Fibroblast of skin of left quadriceps (primary cell): ENCODE measurements at places on chromosomes 13 and 19.

GRCh38 chr19:6021878-6022569 lies 44.1 kb upstream of the RANBP3 start:
- peak; percentile 55 for DNase-seq

GRCh38 chr13:111936267-111936925 lies 130.6 kb upstream of the SOX1 start:
- DNase-seq = no peak

GRCh38 chr13:28623782-28624706 lies 34.9 kb upstream of the POMP start:
- DNase-seq = no peak

- no peak for DNase-seq
Measured at GRCh38 chr19:17703824-17704463, 15.3 kb upstream of the MAP1S start.

GRCh38 chr13:51681037-51681678 lies 96.9 kb downstream of the WDFY2 start:
- peak; percentile 70 for DNase-seq

GRCh38 chr13:108006619-108007018 lies 208.7 kb downstream of the LIG4 start:
- DNase-seq = no peak

DNA sequence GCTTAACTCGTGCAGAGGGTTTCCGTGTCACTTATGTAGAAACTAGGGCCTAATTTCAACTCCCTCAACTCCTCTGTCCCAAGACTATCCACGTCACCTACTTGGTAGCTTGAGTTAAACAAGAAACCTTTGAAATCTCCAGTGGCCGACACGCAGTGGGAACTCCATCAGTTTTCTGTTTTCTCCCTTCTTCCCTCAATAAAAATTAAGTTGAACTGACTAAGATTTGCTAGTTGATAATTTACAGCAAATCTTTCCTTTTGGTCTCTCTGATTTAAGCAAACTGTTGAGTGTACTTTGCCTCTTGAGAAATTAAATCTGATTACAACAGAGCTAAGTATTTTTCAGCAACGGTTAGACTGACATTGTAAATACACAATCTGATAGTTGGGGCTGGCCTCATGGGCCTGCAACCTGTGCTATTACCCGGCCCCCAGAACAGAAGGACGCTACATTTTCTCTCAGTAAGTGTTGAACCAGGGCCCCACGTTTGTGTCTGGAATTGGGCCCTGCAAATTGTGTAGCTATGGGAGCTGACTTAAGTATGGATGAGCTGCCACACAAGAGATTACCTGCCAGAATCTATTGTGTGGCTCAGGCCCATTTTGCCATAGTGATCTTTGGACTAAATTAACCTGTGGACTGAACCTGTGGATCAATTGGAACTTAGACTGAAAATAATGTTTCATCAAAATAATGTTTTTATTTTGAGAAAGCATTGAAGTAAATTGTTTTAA lies 708 bp upstream of the ESD start:
- DNase-seq = no peak

GRCh38 chr19:7004313-7004931 lies 16.8 kb downstream of the MBD3L2B start:
- no peak for DNase-seq

GRCh38 chr13:60094385-60095088 lies 69.2 kb downstream of the DIAPH3 start:
- no peak for DNase-seq

GRCh38 chr13:100552755-100553154 lies 35.8 kb downstream of the GGACT start:
- DNase-seq = no peak

GRCh38 chr19:35779033-35779432 lies 3.7 kb downstream of the ARHGAP33 start:
- no peak for DNase-seq

DNA sequence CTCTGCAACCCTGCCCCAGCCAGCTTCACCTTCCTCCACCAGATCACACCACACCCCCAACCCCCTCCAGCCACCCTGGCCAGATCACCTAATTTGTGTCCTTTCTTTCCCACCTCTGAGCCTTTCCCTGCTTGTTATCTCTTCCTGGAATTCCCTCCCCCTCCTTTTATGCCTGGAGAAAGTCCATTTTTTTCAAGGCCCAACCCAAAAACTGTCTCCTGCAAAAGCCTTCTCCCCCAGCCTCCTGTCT lies 5.3 kb upstream of the TLE2 start:
- no peak for DNase-seq

- no peak for DNase-seq
Measured at GRCh38 chr13:40994581-40995230, 24.4 kb downstream of the ELF1 start.

GRCh38 chr19:50649433-50650391 lies at the start of gene C19orf81:
Gene C19orf81, plus strand, starts transcription at chr19:50649445. Its CDS starts 0 bp downstream, at chr19:50649445.
- DNase-seq = no peak

- no peak for DNase-seq
Measured at GRCh38 chr19:897442-898039, 4.3 kb downstream of the RNU6-9 start.

- no peak for DNase-seq
Measured at GRCh38 chr19:11256189-11256588, 6.1 kb downstream of the DOCK6 start.

DNA sequence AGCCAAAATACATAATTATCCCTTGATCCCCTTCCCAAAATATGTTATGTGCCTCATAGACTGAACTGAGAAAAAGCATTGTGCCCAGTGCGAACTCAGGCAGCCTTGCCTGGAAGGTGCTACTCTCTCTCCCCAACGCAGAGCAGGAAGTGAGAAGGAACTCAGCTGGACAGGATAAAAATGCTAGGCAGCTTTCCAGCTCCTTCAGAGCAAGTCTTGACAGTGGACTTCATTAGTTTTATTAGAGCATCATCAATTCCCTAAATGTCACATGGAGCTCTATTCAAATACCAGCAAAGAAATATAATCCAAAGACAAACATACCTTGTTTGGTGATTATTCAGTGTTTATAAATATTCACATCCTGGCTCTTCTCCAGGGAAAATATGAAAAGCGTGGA lies 202.4 kb downstream of the RFC3 start:
- no peak for DNase-seq

GRCh38 chr13:39284801-39285388 lies 246.6 kb downstream of the NHLRC3 start:
- DNase-seq = no peak

DNA sequence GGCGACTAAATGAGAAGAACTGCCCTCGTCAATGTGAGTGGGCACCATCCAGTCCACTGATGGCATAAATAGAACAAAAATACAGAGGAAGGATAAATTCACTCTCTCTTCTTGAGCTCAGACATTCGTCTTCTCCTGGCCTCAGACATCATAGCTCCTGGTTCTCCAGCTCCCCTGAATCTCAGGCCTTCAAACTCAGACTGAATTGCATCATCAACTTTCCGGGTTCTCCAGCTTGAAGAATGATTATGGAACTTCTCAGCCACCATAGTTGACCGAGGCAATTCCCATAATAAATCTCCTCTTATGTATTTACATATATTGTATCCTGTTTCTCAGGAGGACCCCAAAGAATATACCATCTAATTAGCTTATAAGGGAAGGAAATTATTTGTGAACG lies 55.0 kb upstream of the FNDC3A start:
- no peak for DNase-seq

- no peak for DNase-seq
Measured at GRCh38 chr13:107348925-107349324, 781.0 kb upstream of the ARGLU1 start.

DNA sequence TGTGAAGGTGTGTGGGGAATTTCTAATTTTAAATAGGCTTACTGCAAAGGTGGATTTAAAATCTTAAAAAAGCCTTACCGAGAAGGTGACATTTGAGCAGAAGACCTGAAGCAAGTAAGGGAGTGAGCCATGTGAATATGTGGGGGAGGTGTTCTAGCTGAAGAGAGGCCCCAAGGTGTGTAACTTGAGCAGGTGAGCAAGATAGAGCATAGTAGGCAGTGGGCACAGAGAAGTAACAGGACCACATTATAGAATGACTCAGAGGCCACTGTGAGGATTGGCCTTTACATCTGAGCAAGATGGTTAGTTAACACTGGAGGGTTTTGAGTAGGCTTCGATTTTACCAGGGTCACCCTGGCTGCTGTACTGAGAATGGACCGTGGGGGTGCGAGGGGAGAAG lies 22.6 kb downstream of the TM9SF2 start:
- DNase-seq = no peak

DNA sequence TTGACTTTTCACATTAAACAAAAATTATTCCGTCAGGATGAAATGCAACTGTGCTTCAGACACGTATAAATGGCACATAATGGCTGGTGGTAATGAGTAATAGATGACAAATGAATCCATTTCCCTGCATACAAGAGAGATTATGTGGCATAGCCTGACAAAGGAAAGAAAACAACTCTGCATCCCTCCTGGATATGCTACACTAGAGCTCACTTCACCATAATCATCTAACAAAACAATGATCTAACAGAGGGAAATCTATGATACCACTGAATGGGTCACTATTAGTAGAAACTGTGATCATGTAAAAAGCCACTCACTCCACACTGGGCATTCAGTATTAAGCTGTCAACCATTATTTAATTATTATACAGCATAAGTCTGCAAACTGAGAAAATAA lies 1498.4 kb downstream of the EFNB2 start:
- DNase-seq = no peak

DNA sequence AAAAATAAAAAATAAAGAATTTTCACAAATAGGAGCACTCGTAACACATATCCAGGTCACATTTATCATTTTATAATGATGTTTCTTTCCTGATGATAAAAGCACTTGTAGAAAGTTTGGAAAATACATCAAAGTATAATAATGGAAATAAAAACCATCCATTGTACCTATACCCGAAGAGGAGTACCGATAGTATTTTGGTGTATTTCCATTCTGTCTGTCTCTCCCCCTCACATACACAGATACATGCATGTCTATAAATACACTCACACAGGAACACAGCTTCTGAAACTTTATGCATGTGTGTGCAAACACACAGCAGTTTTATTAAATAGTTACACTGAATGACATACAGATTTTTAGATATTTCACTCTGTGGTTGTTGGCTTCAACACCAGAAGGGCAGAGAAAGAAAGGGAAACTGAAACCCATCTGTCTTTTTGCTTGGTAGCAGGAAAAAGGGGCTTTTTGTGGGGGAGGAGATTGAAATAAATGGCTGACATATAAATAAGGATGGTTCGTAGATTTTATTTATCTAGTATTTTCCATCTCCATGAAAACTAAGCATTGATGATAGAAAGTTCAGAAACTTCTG lies 114.8 kb downstream of the LRCH1 start:
- DNase-seq = no peak

DNA sequence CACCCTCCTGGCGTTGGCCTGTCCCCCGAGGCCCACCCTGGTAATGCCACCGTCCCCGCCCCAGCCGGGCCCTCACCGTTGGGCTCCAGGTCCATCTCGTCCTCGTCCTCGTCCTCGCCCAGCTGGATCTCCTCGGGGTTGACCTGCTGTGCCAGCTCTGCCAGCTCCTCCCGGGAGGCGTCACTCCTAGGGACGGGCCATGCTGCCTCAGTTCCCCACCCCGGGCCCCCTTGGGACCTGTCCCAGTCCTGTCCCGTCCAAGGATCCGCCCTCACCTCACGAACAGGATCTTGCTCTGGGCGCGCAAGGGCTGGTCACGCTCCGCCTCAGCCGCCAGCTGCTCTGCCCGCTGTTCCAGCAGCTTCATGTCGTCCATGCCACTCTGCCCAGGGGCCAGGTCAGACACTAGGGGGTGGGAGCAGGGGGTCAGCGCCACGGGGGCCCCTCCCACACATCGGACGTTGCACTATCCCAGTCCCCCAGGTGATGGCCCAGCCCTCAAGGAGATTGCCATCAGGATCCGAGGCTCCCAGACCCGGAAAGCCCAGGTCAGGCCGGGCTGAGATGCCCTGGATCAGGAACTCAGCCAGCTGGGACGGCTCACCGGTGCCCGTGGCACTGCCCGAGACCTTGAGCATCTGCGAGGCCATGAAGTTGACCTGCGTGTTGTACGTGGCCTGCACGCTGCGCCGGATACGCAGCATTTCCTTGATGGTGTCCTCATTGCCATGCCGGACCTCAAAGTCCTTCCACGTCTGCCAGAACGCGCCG lies 9.5 kb downstream of the XAB2 start:
- DNase-seq = no peak

GRCh38 chr19:40282920-40283319 lies 2.2 kb downstream of the AKT2 start:
- DNase-seq = no peak

GRCh38 chr19:2813235-2814160 lies 6.2 kb upstream of the ZNF554 start:
- DNase-seq = no peak

DNA sequence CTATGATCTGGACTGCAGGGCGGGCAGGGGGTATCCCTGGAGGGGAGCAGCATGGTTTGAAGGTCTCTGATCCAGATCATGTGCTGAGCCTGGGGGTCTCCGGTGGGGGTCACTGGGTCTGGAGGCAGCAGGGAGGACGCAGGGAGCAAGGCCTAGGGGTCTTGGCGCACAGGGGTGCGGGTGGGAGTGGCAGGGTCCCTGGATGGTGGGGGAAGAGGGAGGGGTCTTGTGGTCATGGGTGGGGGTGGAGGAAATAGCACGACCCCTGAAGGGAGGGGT lies 1.9 kb downstream of the BTBD2 start:
- no peak for DNase-seq

GRCh38 chr19:55406826-55407549 lies 600 bp downstream of the UBE2S start:
- no peak for DNase-seq

DNA sequence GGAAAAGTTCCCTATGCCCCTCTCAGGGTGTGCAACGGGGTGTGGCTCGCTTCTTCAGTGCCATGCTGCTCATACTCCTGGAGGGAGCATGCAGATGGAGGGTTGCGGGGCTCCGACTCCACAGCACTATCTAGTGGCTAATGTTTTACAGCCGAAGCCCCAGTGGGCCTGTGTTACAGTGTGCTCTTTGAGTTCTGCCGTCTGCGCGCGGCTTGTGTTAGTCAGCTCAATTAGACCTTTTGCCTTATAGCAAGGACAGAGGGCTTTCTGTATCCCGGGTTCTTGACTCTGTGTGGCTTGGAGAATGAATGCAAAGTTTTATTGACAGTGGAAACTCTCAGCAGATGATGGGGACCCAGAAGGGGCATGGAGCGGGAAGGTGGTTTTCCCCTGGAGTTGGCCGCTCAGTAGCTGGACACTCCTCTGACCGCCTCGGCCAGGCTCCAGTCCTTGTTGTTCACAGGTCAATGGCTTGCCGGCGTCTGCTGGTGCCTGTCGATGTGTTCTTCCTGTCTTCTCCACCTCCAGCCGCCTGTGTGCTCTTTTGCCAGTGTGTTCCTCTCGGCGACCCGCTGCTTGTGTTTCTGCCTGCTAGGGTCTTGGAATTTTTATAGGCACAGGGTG lies 383.4 kb downstream of the LMO7 start:
- DNase-seq = no peak

- DNase-seq = no peak
Measured at GRCh38 chr19:47429140-47429793, 9.9 kb upstream of the MEIS3 start.

- no peak for DNase-seq
Measured at GRCh38 chr19:51224163-51224641, 678 bp upstream of the CD33 start.
